COR-L47 (cell line): ENCODE measurements at places on chromosomes 4 and X.

GRCh38 chr4:113537628-113538027 lies 223.9 kb downstream of the CAMK2D start:
- DNase-seq, result no peak

DNA sequence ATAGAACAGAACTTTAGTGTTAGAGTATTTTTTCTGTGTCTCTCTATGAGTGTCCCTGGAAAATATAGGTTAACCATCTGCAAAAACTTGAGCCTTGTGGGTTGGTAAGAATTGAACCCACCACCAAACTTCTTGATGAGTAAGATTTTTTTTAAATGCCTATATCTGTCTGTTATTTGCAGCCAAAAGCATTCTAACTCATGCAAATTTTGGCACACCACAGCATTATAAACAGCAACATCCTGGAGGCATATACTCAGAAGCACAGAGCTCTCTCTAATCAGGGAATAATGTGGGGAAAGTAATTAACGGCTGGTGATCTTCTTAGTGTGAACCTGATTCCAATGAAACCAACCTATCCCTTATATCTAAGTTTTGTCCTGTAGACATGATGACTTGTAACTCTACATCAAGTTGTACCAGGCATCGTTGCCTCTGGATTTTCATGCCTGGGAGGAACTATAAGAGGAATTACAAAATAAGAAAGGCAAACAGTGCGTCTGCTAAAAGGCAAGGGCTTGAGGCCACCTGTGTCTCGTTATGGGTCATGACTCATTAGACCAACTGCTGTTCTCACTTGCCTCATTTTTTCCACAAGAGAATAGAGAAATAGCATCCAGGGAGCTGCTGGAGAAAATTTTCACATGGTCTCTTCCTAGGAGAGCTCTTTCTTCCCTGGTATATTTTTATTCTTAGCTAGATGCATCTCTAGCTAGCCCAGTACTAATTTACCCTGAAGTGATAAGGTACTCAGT lies 202.4 kb downstream of the CHIC2 start:
- no peak for DNase-seq

- no peak for DNase-seq
Measured at GRCh38 chrX:153303276-153304262, 18.0 kb downstream of the PNMA6F start.

DNA sequence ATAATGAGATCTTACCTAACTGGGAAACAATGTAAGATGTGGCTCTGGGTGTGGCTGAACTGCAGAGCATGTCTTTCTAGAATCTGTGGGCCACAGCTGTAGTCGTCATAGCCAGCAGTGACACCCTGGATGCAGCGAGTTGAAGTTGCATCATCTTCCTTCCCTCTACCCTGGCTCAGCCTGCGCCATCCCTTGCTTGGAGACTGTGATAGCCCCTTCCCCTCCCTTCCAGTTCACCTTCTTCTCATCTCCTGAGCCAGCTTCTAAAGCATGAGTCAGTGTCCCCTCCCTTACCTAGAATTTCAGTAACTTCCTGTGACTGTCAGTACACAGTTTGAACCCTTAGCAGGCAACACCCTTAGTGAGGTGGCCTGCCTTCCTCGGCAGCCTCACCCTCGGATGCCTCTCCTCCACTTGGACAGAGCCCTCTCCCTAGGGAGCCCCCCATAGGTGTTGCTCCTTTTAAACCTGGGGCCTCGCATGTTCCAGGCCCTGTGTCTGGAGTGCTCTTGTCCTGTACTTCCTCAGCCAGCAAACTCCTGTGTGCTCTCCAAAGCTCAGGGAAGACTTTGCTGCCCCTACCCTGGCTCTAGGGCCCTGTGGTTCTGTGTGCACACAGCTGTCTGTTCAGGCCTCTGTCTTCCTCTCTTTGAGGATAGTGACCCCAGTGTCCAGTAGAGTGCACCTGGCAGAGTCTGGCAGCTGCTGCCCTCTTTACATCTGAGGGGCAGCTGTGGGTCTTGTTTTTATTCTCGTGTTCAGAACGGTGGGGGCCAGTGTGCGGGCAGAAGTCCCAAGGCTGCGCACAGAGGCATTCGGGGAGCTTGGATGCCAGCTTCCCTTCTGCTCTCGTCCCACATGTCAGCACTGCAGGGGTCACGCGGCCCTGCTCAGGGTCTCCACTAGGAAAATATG lies 43.7 kb upstream of the TADA2B start:
- no peak for DNase-seq

- DNase-seq, result peak; percentile 77
Measured at GRCh38 chr4:7630568-7631287, 196.0 kb upstream of the PSAPL1 start.

DNA sequence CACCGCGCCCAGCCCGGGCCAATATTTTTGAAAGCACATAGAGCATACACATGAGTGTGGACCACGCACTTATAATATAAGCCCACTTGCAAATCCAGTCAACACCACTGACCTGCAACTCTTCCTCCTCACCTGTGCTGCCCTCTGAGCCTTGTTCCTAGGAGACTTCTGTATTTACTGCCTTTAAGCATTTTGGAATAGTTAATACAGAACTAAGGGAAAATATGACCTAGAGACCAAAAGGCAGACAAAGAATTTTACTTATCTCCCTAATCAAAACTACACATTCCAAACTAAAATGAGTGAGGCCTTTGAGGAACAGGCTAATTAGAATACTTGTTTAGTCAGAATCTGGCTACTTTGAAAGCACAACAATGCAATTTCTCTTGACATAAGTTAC lies 89.1 kb downstream of the RELL1 start:
- DNase-seq, result no peak

- DNase-seq, result no peak
Measured at GRCh38 chr4:40827758-40828157, 78.0 kb downstream of the NSUN7 start.

GRCh38 chrX:118980761-118981160 lies 6.3 kb downstream of the LONRF3 start:
- DNase-seq, result no peak

- no peak for DNase-seq
Measured at GRCh38 chrX:124328765-124329164, 3.7 kb upstream of the TEX13D start.

- DNase-seq, result no peak
Measured at GRCh38 chr4:169439244-169439643, 168.5 kb upstream of the SH3RF1 start.

DNA sequence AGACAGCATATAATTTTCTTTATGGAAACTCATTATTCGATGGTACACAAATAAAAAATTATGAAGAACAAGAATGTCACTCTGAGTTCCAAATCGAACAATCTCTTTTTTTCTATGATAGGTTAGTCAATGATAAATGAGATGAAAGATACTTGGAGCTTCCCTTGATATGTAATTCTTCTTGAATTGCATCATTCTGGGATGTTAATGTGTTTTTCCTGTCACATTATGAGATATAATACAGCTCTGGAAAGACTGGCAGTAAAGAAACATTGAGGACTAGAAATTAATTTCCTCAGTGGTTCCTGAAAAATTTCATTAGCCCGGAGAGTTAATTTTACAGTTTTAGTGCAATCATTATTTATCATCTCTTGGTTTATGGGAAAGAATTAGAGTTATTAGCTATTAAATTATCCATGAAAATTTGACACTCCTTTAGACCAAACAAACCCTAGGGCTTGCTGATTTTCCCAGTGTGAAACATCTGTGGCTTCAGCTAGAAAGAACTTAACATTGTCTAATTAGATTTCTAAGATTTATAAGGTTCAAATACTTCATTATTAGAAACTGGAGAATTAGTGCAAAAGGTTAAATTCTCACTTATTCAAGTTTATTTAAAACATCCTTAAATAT lies 1546.6 kb upstream of the TENM3 start:
- DNase-seq, result no peak

DNA sequence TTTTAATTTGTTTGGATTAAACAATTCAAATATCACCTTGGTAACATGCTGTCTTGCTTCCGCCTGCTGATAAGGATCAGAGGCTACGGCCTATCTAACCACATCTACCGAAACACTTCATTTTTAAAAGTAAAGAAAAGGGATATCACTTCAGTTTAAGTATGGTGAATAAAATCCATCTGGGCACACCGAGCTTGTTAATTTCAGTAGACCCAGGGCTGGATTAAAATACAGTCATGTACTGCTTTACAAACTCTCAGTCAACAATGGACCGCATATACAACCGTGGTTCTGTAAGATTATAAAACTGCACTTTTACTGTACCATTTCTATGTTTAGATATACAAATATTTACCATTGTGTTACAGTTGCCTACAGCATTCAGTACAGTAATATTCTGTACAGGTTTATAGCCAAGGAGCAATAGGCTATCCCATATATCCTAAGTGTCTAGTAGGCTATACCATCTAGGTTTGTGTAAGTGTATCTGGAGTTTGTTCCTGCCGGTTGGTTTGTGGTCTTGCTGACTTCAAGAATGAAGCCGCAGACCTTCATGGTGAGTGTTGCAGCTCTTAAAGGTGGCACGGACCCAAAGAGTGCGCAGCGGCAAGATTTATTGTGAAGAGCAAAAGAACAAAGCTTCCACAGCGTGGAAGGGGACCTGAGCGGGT lies 40.0 kb downstream of the SEPTIN11 start:
- DNase-seq, result no peak

DNA sequence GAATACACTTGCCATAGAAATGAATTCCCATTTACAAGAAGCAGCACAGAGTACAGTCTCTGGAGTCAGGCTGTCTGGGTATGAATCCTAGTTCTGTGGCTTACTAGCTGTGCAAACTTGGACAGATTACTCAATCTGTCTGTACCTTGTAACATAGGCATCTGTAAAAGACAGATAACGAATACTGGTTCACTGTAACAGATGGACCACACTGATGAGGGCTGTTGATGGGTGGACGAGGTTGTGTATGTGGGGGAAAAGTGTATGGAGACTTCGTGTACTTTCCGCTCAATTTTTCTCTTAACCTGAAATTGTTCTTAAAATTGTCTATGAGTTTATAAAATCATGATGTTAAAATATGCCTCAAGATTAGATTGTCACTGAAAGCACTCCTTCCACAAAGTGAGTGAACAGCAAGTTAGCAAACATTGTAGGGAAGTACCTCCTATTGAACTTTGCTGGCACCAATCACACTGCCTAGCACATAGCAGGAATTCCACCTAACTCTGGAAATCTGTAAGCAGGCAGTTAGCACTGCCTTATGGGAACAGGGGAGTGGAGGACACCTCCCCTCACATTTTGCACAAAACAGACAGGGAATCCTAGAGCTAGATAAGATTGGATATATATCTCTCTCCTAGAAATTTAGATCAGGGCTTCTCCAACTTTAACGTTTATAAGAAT lies 6.5 kb upstream of the EXOSC9 start:
- no peak for DNase-seq

GRCh38 chr4:55458611-55459010 lies 62.9 kb downstream of the TMEM165 start:
- no peak for DNase-seq

DNA sequence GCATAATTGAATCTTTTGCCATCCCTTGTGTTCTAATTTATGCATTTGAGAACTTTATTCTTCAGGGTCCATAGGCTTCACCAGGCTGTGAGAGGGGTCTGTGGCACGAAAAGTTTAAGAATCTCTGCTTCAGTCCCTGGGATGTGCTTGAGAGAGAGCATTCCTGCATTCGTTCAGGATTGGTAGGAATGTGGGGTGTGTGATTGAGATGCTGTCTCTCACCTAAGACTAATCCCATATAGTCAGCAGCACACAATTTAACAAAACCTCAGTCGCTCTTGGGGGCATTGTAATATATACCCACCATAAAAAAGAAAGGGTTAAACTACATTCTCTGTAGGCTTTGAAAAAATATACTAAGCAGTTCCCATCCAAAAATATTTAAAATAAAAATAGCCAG lies 41.7 kb downstream of the PTTG2 start:
- no peak for DNase-seq

GRCh38 chr4:113555868-113556267 lies 205.7 kb downstream of the CAMK2D start:
- no peak for DNase-seq

GRCh38 chrX:53309837-53310236 lies 28.5 kb upstream of the IQSEC2 start:
- no peak for DNase-seq

- DNase-seq, result no peak
Measured at GRCh38 chrX:69493193-69493592, 10.9 kb upstream of the NALF2 start.

- DNase-seq, result no peak
Measured at GRCh38 chr4:151321586-151321985, 3.8 kb downstream of the SH3D19 start.

- no peak for DNase-seq
Measured at GRCh38 chr4:38985410-38986100, 46.7 kb downstream of the TMEM156 start.

DNA sequence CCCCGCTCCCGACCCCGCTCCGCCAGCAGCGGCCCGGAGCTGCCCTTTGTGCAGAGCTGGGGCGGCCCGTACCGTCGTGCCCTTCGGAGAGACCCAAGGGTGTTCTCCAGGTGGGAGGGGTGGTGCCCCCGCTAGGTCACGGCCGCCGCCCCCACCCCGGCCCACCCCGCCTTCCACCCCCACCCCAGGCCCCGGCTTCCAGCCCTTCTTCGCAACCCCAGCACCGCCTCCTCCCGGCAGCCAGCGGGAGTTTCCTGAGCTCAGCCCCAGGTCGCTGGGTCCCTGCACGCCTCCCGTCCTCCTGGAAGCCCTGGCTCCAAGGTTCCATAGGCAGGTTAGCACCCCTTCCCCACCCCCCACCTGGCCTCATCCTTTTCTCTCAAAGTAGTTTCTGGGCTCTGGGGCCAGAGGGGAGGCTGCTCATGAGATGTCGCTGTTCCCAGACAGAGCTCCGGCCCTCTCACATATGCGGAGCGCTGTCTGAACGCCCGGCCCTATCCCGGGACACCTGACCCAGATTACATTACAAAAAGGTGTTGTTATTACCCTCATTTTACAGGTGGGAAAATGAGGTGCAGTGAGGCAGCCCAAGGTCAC lies 25.2 kb upstream of the FGFR3 start:
- no peak for DNase-seq

DNA sequence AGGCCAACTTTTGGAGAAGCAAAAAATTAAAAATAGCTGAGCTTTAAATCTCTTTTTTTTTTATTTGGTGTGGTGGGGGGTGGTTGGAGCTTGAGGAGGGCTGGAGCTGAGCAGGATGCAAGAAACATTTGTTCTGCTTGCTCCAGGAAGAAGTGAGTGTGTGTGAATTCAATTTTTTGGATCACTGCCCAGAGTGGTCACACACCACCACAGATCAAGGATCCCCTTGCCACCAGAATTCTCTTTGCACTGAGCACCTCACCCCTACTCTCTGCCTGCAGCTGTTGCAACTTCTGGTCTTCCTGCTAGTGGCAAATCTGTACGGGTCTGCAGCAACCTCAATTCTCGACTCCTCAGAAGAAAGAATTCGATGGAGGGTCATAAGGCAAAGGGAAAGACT lies 19.9 kb upstream of the PLP1 start:
- no peak for DNase-seq

DNA sequence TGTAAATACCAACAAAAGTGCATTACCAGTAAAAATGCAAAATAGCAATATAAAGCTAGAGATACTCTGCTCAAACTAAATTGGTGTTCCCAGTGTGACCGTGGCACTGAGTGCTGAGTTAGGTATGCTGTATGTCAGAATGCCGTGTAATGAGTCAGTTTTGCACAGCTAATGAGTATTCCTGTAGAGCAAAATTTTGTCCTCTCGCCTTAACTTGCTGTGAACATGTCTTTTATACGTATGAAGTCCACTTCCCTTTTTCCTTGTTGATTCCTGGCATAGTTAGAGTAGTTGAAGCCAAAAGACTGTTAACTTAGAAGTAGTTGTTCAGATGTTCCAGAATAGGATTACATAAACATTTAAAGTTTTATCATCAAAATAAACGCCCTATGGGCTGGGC lies 11.5 kb downstream of the DCLK2 start:
- no peak for DNase-seq

GRCh38 chr4:183053681-183054080 lies 45.4 kb upstream of the WWC2 start:
- no peak for DNase-seq

GRCh38 chr4:78939667-78940008 lies 400 bp upstream of the PAQR3 start:
- DNase-seq, result no peak
